ENCODE measurements at places on chromosomes 3 and 15. TPM values are rescaled to one million over a fixed set of nuclear protein-coding genes. Genes with fewer than 3 reads are reported as not detected.
A peak's percentile ranks its signal among the peaks of the same experiment; 100 is the strongest.

Gene IL17RD
- 1.3 TPM for total RNA-seq

GRCh38 chr3:118682921-118683320 is 351.7 kb downstream of the IGSF11 start:
- no peaks in the 10 kb centered on the region for H3K27me3 ChIP-seq
- H3K4me3 ChIP-seq = no peak overlapping the region
- no peak overlapping the region for H3K27ac ChIP-seq

Gene SLC2A2
- total RNA-seq = 8.2 TPM

DNA sequence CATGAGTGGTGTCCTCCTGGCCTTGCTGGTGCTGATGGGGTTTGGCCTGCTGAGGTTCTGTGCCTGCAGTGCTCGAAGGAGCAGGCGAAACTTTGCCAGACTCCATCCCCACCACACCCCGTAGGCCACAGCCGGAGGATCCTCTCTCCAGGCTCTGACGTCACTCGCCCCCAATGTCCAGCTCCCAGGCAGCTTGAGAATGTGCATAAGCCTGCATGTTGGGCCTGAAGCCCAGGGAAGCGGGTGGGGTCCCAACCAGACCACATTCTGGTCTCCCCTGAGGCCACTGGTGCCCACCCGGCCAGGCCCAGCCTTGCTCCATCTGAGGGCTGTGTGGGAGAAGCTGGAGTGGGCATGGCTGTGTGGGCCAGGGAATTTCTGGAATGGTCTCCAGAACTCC is 109.8 kb downstream of the ASB7 start:
- H3K4me1 ChIP-seq = peaks cover 53% of the 10 kb centered on the region
- H3K36me3 ChIP-seq = no peaks in the 10 kb centered on the region

- no peak for DNase-seq
- H3K36me3 ChIP-seq = no peaks in the 10 kb centered on the region
Measured at GRCh38 chr15:57387564-57388076, 11.3 kb downstream of the CGNL1 start.

- H3K27me3 ChIP-seq = no peaks in the 10 kb centered on the region
- DNase-seq = no peak
- no peak overlapping the region for H3K27ac ChIP-seq
Measured at GRCh38 chr3:81249540-81250029, 511.9 kb downstream of the GBE1 start.

Gene SKOR1
- under 0.01 TPM for total RNA-seq

Gene HOMER2
- 331 TPM for total RNA-seq

DNA sequence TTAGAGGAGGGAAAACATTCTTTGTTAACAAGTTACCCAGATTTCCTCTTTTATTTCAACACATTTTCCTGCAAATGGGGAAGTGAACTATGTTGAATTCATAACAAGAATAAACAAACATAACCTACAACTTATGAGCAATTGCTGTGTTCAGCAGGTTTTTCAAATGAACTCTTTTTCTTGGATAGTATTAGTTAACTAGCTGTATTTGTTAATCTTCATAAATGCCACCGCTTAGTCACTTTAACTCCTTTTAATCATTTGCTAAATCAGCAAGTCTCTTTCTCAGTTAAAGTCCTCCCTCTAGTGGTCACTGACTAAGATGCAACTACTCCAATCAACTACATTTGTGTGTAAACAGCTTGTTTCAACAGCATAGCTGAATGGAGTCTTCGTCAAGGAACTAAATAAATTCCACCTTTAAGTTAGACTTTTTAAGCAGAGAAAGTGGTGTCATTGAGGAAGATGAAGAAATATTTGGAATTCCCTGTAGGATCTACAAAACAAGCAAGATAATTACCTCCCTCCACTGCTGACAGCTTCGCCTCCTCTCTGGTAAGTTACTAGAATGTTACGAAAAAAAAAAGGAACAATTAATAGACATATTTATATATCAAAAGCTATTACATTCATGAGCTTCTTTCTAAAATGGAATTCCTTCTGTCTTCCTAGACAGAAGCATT is 1122.0 kb downstream of the ROBO1 start:
- H3K27me3 ChIP-seq = no peaks in the 10 kb centered on the region
- no peak overlapping the region for H3K4me3 ChIP-seq
- no peaks in the 10 kb centered on the region for H3K36me3 ChIP-seq

Gene CCNB2
- total RNA-seq = 0.26 TPM

- H3K27ac ChIP-seq = peak overlapping the region; percentile 1
- no peak overlapping the region for H3K4me3 ChIP-seq
- no peaks in the 10 kb centered on the region for H3K27me3 ChIP-seq
- H3K4me1 ChIP-seq = no peaks in the 10 kb centered on the region
Measured at GRCh38 chr3:156587760-156588069, 32.8 kb upstream of the SSR3 start.

DNA sequence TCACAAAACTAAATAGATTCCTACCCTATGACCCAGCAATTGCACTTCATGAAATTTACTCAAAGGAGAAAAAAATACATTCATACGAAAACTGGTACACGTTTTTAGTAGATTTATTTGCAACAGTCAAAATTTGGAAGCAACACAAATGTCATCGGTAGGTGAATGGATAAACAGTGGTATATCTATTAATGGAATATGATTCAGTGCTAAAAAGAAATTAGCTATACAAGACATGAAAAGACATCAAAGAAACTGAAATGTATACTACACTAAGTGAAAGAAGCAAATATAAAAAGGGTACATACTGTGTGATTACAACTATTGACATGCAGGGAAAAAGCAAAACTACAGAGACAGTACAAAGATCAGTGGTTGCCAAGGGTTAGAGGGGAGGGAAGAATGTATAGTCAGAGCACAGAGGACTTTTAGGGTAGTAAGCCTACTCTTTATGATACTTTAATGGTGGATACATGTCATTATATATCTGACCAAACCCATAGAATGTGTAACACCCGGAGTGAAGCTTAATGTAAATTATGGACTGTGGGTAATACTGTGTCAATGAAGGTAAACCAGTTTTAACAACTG is 31.6 kb downstream of the RFX7 start:
- H3K4me3 ChIP-seq = no peak overlapping the region
- no peak for DNase-seq
- no peaks in the 10 kb centered on the region for H3K36me3 ChIP-seq
- no peak overlapping the region for H3K27ac ChIP-seq
- no peaks in the 10 kb centered on the region for H3K27me3 ChIP-seq

GRCh38 chr3:35336601-35337000 is 302.7 kb upstream of the ARPP21 start:
- no peak for DNase-seq
- no peaks in the 10 kb centered on the region for H3K4me1 ChIP-seq
- H3K27me3 ChIP-seq = no peaks in the 10 kb centered on the region
- H3K36me3 ChIP-seq = no peaks in the 10 kb centered on the region
- no peak overlapping the region for H3K4me3 ChIP-seq

- no peak overlapping the region for H3K27ac ChIP-seq
- no peaks in the 10 kb centered on the region for H3K4me1 ChIP-seq
- DNase-seq = no peak
- no peak overlapping the region for H3K4me3 ChIP-seq
Measured at GRCh38 chr3:135487261-135487660, 478.3 kb upstream of the PPP2R3A start.

All from body of pancreas (tissue), 4 donors.